ENCODE measurements at places on chromosomes 7 and 10.

DNA sequence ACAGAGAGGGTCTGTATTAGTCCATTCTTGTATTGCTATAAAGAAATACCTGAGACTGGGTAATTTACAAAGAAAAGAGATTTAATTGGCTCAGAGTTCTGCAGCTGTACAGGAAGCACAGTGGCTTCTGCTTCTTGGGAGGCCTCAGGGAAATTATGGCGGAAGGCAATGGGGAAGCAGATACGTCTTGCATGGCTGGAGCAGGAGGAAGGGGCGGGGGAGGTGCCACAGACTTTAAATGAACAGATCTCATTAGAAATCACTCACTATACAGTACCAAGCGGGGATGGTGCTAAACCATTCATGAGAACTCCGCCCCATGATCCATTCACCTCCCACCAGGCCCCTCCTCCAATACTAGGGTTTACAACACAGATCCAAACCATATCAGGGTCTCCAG, 3.7 kb upstream of the CALU start:
- no peak for DNase-seq

DNA sequence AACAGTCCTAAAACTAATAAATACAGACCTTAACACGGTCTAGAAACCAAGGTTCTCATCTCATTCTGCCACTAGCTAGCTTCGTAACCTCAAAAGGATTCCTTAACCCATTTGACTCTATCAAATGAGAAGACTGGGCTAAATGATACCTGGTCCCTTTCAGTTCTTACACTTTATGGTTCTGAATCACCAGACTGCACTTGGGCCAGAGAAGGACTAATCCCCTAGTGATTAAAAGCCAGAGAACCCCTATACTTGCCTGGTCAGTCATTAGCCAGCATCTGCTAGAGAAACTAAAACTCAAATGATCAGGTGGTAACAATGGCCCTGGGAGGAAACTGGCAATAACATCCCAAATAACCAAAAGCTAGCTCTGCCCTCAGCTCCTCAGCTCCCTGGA, 16.8 kb downstream of the TMEM243 start:
- no peak for DNase-seq

DNA sequence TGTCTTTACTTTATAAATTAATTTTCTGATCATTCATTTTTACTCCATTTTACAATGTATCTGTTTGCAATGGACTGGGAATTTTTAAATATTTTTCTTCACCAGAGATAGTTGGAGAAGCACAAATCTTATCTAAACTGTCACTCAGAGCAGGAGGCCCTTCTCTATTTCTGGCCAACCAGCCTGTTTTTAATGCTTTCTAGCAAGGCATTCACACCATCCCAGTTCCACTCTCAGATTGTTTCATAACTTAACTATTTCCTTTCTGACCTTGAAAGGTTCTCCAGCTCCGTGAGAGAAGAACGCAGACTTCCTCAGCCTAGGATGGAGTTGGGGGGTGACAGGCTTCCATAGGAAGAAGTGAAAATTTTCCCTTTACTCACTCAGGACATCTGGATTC, 155.8 kb downstream of the SKIDA1 start:
- no peak for DNase-seq

DNA sequence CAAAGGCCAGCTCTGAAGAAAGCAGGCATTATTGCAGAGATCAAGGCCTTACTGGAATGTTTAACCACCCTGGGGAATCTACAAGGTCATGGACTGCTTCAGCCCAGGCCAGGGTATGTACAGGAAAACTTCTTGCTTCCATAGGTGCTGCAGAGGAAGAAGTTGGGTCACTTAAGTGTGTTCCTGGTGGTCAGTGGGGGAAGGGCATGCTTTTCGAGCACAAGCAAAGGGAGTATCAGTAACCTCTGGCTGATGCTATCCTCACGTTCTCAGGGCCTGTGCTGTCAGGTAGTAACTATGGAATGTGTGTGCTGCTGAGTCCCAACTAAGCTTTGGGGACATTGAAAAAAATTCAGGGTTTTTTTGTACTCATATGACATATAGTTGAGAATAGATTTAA, 234.0 kb upstream of the SP4 start:
- DNase-seq = no peak

DNA sequence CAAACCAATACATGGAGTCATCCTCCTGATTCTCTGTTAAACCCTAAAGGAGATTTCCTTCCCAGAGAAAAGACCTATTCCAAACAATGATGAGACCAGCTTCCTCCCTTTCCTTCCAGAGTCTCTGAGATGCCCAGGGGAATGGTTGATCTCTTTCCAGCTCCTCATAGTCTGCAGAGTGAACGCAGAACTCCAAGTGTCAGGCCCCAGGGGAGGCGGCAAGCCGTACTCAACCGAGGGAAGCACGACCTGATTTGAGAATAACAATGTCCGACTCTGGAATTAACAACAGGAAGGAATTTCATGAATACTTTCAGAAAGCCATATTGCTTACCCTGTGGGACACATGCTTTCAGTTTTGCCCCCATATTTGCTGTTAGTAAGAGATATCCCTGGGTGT, 241.7 kb upstream of the GLI3 start:
- DNase-seq = no peak

- DNase-seq = peak; percentile 67
These were observed 24.2 kb downstream of the PWWP2B start for GRCh38 chr10:132420981-132421846.

DNA sequence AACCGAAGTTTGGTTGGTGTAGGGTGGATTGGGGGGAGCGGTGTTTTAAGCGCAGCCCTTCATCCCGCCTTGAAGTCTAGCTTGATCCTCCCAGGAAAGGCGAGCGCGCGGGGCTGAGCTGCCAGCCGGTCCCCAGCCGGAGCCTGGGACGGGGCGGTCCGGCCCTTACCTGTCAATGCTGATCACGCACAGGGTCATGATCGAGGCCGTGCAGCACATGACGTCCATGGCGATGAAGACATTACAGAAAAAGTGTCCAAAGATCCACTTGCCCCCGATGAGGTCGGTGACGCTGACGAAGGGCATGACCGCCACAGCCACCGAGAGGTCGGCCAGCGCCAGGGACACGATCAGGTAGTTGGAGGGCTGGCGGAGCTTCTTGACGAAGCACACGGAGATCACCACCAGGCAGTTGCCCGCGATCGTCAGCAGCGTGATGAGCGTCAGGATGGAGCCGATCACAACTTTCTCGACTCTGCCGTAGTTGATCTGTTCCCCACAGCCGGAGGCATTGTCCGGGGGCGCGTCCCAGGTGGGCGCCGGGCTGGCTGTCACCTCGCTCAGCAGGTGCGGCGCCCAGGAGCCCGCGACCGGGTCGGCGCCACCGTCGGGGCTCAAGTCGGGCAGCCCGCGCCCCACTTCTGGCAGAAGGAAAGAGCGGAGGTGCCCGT, 740 bp downstream of the HTR7 start:
- DNase-seq = peak; percentile 11

GRCh38 chr10:132706701-132707100, 79.2 kb downstream of the NKX6-2 start:
- no peak for DNase-seq

DNA sequence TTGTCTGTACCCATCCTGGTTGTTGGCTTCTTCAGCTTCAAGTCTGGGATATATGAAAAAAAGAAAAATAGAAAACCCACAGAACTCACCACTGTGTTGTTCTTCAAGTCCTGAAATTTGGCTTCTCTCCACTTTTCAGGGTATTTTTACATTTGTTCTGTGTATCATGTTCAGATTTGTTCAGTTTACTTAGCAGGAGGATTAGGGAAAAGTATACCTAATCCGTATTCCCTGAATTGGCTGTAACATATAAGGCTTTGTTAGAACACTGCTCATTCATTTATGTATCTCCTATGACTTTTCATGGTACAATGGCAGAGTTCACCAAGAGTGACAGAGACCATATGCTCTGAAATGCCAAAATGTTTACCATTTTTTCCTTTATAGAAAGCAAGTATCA, 146.9 kb downstream of the PTN start:
- DNase-seq = no peak

GRCh38 chr10:69742928-69743602, 58.6 kb upstream of the COL13A1 start:
- peak; percentile 13 for DNase-seq

DNA sequence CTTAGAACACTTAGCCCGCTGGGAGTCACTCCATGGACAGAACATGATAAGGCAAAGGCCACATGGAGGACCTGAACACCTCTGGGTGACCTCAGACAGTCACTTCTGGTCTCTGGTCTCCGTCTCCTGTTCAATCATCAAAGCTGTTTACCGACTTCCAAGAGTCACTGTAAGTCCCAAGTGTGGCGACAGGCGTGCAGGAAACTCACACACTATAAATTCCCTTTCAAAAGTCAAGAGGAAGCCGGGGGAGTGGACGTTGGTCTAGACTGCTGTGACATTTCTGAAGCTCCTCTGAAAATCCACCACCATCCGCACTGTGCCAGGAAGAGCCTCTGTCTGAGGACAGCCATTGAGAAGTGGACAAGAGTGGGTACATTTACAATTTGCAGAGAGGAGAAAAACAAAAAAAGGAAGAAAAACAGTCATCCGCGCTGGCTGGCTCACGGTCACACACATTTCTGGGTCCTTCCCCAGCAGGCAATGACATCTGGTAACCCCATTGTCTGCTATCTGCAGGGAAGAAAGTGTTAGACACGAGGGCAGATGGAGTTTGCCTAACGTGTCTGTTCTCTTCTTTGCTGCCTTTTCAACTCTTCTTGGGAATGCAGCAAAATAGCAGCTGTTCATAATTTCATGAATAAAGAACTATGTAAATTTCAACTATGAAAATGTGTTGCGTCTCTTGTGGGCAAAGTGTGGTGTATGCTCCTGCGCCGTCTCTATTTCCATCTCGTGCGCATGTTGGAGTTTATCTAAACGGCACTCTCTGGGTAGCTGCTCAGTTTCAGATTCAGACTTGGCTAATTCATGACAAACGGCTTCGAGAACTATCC, 32.9 kb upstream of the CUX1 start:
- DNase-seq = no peak

DNA sequence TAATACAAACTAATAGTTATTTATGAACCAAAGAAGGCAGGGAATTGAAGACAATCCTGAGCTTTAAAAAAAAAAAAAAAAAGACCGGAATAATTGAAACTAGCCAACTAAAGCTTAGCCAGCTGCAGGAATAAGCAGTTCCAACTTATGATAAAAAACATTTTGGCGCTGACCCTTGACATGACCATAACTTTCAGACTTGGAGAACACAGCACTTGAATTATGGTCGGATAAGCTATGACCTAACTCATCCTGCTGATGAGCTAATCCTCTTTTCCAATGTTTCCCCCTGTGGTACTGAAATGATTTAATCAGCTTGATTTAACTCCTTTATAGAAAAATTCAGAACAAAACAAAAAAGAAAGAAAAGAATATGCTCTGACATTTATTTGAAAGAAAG, 181.8 kb downstream of the DGKB start:
- no peak for DNase-seq

GRCh38 chr7:67809586-67809985, 813.0 kb downstream of the TYW1 start:
- DNase-seq = no peak

GRCh38 chr7:404812-405488, 114.7 kb downstream of the PDGFA start:
- DNase-seq = no peak

GRCh38 chr7:107982918-107983389, 20.0 kb downstream of the LAMB1 start:
- DNase-seq = no peak

DNA sequence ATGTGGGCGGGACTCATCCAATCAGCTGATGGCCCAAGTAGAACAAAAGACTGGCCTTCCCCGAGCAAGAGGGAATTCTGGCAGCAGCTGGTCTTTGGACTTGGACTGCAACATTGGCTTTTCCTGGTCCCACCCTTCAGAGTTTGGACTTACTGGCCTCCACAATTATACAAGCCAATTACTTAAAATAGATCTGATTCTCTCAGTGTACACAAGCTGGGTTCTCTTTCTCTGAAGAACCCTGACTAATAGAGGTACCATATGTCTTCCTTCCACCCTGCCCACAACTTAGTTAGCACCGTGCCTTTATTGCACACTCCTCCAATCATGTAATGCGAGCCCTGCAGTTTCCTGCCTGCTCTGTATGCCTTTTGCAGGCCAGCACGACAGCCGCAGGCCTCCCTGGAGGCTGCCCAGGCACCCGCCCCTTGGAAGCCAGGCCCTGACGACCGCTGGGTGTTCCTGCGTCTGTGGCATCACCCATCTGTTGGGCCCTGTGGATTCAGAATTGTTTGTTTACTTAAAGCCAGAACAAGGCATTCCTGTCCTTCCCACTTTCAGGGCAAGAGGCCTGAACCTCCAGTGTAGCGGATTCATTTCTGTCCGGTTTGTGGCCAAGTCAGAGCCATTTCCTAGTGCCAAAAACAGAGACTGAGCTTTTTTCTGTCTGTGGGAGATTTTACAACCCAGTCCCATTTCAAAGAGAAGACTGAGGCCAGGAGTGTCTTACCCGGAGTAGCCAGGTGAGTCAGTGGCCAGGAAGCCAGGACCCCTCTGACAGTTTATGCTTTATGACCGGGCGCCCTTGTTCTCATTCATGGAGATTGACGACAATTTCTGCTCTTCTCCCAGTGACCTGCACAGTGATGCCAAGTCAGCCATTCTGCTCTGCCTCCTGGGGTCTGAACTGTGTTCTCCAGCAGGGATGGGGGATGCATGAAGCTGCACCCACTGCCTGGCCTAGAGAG, 968 bp upstream of the INMT start:
- peak; percentile 65 for DNase-seq

- no peak for DNase-seq
These were observed 72.2 kb upstream of the COL13A1 start for GRCh38 chr10:69729326-69730048.

DNA sequence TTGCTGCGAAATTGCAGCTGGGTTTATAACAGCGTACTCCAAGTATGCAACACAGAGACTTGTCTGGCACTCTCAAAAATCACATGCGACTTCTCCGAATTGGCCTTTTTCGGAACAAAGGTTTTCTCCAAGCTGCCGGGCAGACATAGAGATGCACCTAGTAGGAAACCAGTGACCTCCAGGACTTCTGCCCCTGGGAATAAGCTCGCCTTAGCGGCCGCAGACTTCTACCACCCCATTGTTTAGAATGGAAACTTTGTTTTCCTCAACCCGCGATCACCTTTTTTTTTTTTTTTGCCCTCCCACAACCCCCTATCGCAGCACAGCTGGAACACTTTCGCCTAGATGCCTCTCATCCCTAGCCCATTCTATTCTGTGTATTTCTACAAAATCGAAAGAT, 4.9 kb upstream of the HOXA10 start:
- no peak for DNase-seq

GRCh38 chr7:135281363-135281949, 47.8 kb downstream of the STRA8 start:
- peak; percentile 47 for DNase-seq

GRCh38 chr7:78953726-78954363, 499.6 kb downstream of the MAGI2 start:
- no peak for DNase-seq

GRCh38 chr7:10122551-10123100, 851.0 kb upstream of the PHF14 start:
- peak; percentile 18 for DNase-seq

DNA sequence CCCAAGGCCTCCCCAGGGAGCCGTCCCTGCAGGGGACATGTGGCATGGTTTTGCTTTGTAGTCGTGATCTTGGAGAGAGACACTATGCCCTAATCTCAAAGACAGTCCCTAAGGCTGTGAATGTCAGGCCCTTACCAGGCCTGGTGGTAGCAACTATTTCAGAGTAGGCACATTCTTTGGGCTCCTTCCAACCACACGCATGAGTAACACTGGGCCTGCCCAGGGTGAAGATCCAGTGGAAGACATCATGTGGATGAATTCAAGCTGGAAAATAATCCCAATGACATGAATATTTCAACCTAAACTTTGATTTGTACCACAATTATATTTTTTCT, 39.5 kb upstream of the INSIG1 start:
- no peak for DNase-seq

- DNase-seq = no peak
These were observed 662 bp downstream of the NRCAM start for GRCh38 chr7:108455551-108455997.
